ENCODE measurements at places on chromosomes 7 and 10. TPM values are rescaled to one million over a fixed set of nuclear protein-coding genes. Genes with fewer than 3 reads are reported as not detected.

The GSTK1 gene
- total RNA-seq = 256 TPM

The WDR86 gene
- 0.39 TPM for total RNA-seq

The AZGP1 gene
- 335 TPM for total RNA-seq

The FGFR2 gene
- 0.64 TPM for total RNA-seq

The DNAJB9 gene
- total RNA-seq = 56.7 TPM

The ELAPOR2 gene
- 5.7 TPM for total RNA-seq

The FOXP2 gene
- 2.6 TPM for total RNA-seq

The AKR1C8 gene
- 0.39 TPM for total RNA-seq

The ODAD2 gene
- 0.41 TPM for total RNA-seq

The TSPAN15 gene
- total RNA-seq = 8.4 TPM

The WEE2 gene
- 0.12 TPM for total RNA-seq

The CRYGN gene
- total RNA-seq = 0.15 TPM

The STK31 gene
- total RNA-seq = not detected

The NPS gene
- not detected for total RNA-seq

The NRAP gene
- total RNA-seq = 1,488 TPM

All from heart right ventricle (tissue), 16 donors.